ENCODE measurements at places on chromosomes 12 and 14. TPM values are rescaled to one million over a fixed set of nuclear protein-coding genes. Genes with fewer than 3 reads are reported as not detected.

- no peak for DNase-seq
These were observed 39.7 kb upstream of the VRK1 start for GRCh38 chr14:96757456-96757855.

The CLEC1B gene
- total RNA-seq: not detected

The MDM1 gene
- 10.1 TPM for total RNA-seq

The DIO2 gene
- 61.1 TPM for total RNA-seq

GRCh38 chr12:82504409-82504808 lies 146.1 kb downstream of the METTL25 start:
- DNase-seq: no peak

Data from M059J (cell line).